Right ventricle myocardium superior (tissue), 1 donor: ENCODE measurements at places on chromosomes 7 and 10.

- peak; percentile 91 for DNase-seq
Measured at GRCh38 chr10:92757066-92757710, 67.4 kb downstream of the HHEX start.

DNA sequence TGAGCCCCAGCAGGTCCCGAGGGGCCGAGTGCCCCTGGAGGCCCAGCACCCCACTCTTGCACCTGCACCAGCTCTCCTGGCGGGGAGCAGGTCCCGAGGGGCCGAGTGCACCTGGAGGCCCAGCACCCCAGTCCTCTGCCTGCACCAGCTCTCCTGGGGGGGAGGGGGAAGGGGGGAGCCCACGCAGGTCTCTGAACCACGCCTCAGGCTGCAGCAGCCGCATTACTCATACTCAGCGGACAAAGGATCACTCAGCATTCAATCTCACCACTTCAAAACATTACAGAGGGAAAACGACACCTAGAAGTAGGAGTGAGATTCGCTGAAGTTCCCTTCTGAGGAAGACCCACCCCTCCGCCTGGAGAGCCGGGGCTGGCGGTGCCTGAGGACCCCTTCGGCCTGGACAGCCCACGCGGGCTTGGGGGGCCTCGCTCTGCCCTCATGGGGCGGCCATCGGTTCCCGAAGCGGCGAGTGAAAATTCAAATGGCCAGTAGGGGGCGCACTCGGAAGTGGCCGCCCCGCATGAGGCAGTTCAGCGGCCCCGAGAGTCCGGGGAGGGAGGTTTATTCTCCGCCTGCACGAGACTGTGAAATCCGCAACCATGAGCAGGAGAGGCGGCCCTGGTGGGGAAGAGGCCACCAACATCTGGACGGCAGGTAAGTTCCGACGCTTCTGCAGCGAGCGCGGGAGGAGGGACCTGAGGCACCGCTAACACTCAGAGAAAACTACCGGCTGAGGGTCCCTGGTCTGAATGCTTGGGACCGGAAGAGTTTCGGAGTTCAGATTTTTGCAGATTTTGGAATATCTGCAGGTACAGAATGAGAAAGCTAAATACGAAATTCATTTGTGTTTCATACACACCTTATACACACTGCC is 1.1 kb upstream of the GPER1 start:
- peak; percentile 80 for DNase-seq

GRCh38 chr10:124722798-124723783 is 21.1 kb downstream of the FAM53B start:
- peak; percentile 75 for DNase-seq

DNA sequence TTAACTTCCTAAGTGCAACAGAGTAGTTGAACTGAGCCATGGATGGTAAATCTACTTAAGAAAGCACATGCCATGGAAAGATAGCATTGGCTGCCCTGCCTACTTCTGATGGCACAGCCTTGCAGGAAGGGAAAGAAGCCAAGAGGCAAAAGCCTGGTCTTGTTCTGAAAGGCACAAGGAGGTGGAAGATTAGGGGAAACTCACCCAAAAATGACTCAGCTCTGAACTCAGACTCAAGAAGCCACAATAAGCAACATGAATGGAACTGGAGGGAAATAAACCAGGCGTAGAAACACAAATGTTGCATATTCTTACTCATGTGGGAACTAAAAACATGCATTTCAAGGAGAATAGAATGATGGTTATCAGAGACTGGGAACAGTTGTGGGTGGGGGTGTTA is 20.8 kb upstream of the ALOX5 start:
- DNase-seq, result no peak

- no peak for DNase-seq
Measured at GRCh38 chr10:11336722-11337162, 274.7 kb downstream of the USP6NL start.

- DNase-seq, result no peak
Measured at GRCh38 chr10:129857242-129857960, 106.7 kb downstream of the EBF3 start.
